T-cell (primary cell): ENCODE measurements at places on chromosomes 5 and 9. TPM values are rescaled to one million over a fixed set of nuclear protein-coding genes. Genes with fewer than 3 reads are reported as not detected.

DNA sequence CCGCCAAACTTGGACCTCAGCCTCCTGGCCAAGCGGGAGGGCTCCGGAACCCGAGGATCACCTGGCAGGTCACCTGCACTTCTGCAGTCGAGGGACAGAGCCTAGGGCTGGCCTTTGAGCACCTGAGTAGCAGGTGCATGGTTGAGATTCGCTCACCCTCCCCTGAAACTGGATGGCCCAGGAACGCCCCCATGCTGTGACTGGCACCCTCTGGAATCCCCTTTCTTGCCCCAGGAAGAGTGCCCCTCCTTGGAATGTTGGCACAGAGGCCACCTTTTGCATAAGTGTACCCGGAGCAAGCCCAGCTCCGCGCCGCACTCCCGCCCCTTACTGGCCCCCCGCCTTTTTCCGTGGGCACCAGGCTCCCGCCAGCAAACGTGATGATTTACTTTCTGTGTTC is 112.5 kb upstream of the IER5L start:
- DNase-seq, result no peak

- peak; percentile 23 for DNase-seq
Observed at GRCh38 chr9:99253772-99254431, 31.8 kb downstream of the SEC61B start.

- DNase-seq, result no peak
Observed at GRCh38 chr5:113474100-113474728, 14.0 kb downstream of the MCC start.

DNA sequence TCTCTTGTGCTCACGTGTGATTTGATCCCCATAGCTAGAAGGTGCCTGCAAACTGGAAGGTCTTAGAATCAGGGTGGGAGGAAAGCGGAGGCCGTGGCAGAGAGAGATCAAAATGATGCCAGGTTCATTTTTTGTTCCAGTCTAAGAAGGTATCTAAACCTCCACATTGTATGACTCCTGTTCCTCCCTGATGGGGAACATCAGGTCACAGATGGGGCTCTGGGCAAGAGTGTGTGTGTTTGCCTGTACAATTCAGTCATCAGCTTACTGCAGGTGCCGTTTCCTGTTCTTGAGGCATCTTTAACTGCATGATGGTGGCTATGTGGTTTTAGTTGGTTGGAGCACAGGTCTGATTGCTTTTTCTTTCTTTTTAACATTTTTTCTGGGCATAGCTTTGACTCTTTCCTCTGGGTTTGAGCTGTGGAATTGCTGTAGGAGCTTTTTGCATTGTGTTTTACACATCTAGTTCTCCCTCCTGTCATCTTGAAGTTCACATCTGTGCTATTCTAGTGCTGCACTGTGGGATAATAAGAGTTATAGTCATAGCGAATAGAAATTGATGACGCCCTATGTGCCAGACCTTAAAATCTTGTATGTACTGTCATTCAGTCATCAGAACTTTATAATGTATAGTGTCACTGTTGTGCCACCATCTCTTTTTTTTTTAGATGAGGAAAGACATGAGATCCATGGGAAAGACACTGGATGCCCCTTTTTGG is 30.8 kb downstream of the ARHGAP26 start:
- DNase-seq, result peak; percentile 55

GRCh38 chr5:109884676-109885075 is 194.9 kb downstream of the MAN2A1 start:
- no peak for DNase-seq

DNA sequence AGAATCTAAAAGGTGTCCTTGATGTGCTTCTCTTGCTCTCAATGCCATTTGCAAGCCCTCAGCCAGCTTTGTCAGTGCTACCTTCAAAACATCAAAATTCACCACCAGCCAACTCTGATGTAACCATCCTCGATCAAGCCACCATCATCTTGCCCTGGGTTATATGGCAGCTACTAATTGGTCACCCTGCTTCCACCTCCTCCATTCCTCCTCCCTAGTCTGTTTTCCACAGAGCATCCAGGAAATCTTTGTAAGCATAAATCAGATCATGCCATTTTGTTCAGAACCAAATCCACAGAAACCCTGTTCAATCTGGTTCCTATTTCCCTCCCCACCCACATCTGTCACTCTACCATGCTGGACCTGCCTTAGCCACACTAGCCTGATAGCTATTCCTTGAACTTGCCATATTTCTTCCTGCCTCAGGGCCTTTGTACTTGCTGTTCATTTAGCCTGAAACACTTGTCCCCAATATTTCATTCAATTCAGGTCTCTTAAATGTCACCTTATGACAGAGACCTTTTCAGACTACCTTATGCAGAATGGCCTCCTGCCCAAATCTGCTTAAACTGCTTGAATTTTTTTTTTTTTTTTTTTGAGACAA is 1.9 kb upstream of the B4GALT1 start:
- no peak for DNase-seq

DNA sequence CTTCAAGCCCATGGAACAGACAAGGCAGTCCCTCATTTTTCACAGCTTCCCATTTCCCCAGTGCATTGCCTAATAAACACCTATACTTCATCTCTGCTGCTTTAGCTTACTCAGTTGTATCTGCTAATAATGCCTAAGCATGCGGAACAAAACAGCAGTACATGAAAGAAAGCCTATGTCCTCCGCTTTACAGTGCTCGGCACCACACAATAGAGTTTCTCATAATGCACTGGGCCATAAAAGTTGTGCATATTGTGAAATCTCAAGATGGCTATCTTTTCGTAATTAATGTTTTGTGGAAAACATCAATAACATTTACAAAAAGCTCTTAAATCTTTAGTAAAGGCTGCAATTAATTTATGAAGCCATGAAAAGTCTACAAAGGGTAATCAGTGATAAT is 69.3 kb downstream of the DENND1A start:
- DNase-seq, result no peak

DNA sequence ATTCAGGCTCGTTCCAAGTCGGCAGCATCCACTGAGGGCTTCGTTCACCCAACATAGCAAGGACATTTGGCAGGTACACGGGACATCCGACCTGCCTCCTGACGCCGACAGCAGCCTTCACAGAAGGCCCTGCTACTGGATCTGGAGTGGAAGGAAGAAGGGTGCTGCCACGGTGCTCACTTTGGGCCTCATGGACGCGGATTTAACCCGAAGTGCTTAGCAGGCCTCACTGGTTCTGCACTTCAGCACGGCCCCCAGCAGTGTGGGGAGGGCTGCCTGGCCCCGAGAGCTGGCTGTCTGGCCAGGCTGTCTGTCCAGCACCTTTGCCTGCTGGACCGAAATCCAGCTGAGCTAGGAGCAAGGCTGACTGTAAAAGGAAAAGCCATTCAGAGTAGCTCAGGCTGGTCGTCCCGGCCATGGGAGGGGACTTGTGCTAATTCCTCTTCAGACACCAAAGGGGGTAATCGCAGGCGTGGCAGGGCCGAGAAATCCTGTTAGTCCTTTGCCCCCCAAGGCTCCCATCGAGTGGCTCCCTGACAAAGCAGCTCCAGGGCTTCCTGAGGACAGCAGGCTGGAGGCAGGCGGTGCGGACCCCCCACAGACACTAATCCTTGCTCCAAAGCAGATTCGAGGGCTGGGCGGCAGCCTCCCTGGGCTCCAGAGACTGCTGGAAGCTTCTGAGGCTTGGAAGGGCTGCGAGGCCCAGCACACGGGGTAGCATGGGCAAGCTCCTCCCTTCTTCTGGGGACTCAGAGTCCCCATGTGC is 11.1 kb upstream of the RXRA start:
- DNase-seq, result no peak

GRCh38 chr5:59620535-59621212 is 272.9 kb downstream of the PDE4D start:
- no peak for DNase-seq

DNA sequence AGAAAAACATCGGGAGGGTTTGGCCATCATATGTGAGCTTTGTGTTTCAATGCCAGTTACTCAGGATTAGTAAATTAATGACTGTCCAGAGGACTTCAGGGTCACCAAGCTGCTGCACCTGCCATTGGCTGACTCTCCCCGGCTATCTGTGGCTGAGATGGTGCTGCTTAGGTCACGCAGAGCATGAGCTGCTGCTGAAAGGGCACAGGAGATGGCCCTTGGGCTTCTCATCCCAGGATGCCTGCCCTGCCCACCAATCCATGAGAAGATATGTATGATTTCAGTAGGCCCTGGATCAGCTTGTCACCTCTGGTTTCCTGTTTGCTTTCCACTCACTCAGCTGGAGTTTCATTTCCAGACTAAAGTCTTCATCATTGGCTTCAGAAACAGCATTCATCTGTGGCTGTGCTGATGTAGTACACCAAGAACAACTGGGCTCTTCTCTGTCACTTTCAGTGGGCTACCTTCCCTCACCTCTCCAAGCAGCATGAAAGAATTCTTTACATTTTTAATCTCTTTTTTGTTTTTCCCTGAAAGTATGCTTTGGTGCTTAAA is 2.4 kb upstream of the CATSPER3 start:
- DNase-seq, result no peak

GRCh38 chr5:96718635-96719077 is 56.5 kb downstream of the CAST start:
- DNase-seq, result no peak

DNA sequence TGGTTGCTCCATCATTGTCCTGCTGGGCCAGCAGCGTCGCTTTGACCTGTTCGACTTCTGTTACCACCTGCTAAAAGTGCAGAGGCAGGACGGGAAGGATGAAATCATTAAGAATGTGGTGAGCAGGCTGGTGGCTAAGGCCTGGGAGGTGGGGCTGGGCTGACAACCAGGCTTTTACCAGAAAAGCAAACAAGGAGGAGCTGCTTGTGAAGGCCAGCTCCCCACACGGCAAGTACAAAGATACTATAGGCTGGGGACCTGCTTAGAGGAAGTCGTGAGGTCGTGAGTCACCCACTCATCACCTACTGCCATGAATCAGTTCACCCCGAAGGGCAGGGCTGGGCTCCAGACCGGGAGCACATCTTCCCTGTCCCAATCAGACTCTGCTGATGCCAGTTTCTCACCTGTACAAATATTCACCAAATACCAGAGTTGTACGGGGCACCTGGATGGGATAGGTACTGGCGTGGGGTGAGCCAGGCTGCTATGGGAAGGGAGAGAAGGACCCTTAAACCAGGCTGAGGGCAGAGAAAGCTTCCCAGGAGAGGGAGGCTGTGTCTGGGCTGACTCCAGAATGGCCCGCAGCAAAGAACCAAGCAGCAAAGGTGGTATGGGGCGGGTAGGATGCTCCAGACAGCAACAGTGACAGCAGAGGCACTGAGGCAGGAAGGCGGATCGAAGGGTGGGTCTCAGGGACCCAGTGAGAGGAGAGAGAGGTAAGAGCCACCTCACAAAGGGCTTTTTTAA is 69.3 kb upstream of the NIPAL4 start:
- no peak for DNase-seq

DNA sequence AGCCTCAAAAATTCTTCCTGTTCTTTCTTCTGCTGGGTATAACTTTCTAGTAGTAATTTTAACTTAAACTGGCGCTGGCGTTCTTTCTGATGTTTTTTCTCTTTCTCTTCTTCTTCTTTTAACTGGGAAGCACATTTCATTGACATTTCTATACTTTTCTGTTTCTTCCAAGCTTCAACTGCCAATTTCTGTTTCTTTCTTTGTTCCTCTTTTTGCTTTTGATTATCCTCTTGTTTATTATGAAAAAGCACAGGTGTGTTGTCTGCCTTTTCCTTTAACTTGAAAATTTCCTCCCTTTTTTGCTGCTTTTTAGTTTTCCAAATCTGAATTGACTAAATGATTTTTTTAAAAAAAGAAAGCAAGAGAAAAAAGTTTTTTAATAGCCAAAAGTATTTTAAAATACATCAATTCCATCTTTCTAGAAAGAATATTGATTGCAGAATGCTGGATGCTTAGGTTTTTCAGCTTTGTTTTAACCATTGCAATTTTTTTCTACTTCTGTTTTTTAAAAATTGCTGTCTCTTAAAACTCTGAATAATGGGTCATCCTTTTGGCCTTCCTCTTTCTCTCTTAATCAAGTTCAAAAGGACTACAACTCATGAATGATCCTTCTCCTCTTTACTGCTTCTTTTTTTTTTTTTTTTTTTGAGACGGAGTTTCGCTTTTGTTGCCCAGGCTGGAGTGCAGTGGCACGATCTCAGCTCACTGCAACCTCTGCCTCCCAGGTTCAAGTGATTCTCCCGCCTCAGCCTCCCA is 8.8 kb upstream of the PGGT1B start:
- no peak for DNase-seq

GRCh38 chr5:142719836-142720370 is 34.0 kb upstream of the FGF1 start:
- no peak for DNase-seq

The ST6GALNAC4 gene
- 35.1 TPM for total RNA-seq

The FAM78A gene
- total RNA-seq, result 98.4 TPM

The ZNF484 gene
- 16.4 TPM for total RNA-seq

The SPATA31D4 gene
- total RNA-seq, result not detected

The EPB41L4B gene
- 0.16 TPM for total RNA-seq

The OR2V1 gene
- not detected for total RNA-seq
